Stimulated activated CD8-positive, alpha-beta memory T cell treated with anti-CD3 and anti-CD28 coated beads, Interleukin-7, amount 100 ng/mL, for 1 hour (primary cell): ENCODE measurements at places on chromosomes 6 and 20.

GRCh38 chr6:143525356-143525755, 13.8 kb upstream of the FUCA2 start:
- no peak for DNase-seq

DNA sequence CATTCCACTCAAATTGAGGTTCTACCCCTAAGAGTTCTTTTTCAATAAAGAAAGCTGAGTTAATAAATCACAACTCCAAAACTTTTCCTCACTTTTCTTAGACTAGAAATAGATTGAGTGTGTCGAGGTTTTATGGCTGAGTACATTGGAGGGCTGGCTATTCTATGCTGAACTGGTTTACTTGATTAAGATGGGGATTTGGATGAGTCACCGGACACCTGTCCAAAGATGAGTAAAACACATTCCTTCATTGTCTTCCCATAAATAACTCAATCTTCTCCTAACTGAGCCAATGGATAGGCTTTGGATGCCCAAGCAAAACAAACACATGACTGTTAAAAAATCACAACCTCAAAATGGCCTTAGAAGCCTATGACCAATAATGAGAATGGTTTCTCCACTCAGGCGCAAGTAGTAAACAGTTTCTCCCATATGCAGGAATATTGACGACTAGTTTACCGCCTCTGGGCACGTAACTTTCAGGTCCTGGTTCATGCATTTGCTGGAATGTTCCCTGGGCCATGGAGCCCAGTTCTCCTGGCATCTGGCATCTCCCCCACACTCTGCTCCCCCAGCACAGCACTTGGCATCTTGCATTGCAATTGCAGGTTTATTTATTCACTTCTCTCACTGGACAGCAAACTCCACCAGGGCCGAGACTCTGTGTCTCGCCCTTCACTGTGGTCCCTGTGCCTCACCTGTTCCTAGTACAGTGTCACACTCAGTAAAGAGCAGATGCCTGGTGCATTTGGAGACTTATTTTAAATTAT, 43.9 kb downstream of the BCAS1 start:
- DNase-seq, result no peak

DNA sequence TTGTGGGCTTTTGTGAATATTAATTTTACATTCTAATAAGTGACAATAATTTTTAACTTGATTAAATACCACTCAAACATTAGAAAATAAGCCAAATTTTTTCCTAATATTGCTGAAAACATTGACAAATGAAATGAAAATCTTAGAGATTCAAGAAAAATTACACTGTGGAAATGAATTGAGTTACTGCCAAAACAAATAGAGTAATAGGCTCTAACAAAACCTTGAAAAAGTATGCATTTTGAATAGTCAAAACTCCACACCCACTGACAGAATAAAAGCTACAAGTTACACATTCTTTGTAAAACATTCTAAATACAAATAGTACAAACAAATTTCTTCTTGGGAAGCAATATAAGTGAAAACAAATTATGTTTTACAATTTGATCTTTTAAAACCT, 5.9 kb downstream of the TBX18 start:
- no peak for DNase-seq

GRCh38 chr20:5919626-5920544, 30.4 kb downstream of the TRMT6 start:
- DNase-seq, result no peak

DNA sequence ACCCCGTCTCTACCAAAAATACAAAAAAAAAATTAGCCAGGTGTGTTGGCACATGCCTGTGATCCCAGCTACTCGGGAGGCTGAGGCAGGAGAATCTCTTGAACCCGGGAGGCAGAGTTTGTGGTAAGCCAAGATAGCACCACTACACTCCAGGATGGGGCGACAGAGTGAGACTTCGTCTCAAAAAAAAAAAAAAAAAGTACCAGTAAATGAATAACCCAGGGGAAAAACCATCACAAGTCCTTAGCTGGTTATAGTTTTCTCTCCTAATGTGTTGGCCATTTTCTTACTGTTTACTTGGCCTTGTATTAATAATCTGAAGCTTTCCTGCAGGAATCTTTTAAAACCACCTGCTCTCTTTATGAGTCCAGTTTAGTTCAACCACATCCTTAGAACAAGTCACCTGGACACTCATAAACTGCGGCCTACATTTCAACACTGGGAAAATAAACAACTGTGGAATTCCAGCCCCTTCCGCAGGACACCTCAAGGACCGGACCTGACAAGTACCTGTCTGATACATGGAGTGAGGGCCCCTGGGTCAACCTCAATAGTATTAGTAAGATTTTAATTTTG, 102.6 kb downstream of the ATP9A start:
- no peak for DNase-seq

DNA sequence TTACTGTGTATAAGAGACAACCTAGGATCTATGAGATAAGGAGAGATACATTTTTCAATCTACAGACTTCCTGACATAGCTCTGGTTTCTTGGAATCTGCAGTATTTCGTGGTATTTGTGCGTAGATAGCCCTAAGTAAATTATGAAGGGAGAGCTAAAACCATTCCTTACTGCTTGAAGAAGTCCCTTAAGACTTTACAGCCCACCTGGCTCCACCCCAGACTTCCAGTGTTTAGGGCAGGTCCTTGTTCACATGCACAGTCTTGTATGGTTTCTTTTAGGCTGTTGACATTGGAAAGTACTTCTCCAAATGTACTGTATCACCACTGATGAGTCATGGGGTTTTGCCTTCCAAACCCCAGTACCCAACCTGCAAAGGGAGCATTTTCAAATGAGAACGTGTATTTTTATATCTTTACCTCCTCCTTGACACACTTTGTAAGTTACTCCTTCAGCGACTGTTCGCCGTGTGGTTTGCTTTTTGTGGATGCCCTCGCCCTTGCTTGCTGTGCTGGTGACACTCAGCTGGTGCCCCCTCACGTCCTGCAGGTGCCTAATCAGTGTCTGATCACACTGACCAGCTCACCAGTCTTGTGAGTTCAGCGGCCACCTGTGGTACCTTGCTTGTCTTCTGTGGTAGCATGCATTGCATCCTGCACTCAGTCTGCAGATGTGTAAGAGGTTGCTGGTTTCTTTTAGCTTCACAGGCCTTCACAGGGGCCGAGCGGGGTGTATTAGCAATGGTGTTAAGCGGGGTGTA, 73.3 kb downstream of the IGF2R start:
- no peak for DNase-seq

DNA sequence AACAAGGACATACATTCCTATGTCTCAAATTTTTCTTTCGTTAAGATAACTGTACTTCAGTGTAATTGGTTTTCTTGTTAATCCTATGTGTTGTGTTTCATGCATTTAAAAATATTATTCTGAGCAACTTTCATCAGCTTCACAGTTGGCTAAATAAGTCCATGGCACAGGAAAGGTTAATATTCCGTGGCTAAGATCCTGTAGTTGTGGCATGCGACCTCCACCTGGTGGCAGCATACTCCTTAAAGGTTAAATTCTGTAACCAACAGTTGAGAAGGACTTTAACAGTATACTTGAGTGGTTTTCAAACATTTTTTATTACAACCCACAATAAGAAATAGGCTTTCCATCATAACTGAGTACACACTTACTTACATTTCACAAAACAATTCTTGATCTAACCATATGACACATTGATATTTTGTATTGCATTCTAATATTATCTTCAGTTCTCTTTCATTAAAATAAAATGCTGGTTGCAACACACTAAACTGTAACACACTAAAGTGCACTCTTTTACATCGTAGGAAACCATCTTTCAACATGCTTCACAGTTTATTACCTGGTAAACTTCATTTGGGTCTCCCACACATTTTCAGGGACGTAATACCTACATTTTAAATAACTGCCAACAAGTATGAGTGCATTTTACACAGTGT, 118.3 kb downstream of the SLX4IP start:
- peak; percentile 17 for DNase-seq

GRCh38 chr20:19317237-19318069, 105.0 kb downstream of the SLC24A3 start:
- no peak for DNase-seq

- no peak for DNase-seq
These were observed 1338.2 kb upstream of the GJE1 start for GRCh38 chr6:140794544-140794943.

GRCh38 chr6:52706001-52706400, 35.1 kb downstream of the TMEM14A start:
- no peak for DNase-seq

GRCh38 chr20:56202493-56203077, 45.9 kb upstream of the MC3R start:
- no peak for DNase-seq

DNA sequence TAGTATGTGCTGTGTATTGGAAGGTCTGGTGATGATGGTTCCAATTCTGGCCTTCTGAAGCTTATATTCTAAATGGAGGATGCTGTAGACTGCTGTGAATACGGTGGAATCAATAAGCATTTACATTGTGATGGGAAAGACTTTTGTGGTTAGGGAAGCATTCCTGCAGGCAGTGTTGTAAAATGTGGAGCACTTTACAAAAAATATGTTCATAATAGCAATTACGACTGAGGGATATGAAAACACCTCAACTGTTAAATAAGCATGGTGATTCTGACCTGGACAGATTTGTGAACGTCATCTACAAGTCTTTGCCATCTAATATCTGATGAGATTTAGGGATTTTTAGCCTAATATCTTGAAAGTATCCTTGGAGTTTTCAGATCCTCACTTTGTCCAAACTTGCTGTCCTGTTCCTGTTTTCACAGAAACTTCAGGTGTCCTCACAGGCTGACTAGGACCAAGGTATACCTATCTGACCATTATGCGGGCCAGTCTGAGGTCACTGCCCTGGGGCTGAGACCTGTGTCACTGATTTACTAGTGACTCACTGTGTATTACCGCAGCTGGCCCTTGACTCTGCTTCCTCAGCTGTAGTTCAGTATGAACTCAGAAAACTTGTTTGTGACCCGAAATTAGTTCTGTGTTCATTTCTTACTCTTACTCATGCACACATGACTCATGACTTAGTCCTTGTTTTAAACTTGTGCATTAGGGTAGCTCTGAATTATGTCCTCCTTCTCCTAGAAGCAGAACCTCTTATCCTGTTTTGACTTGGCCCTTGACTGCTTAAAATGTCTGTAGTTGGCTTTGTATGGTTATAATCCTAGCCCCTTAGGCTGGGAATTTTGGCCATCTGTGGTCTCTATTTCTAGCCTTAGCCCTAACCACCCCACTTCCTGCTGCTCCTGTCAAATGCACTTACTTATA, 343.0 kb downstream of the CDKAL1 start:
- DNase-seq, result no peak

- DNase-seq, result no peak
These were observed 59.8 kb upstream of the DEK start for GRCh38 chr6:18323935-18324705.

DNA sequence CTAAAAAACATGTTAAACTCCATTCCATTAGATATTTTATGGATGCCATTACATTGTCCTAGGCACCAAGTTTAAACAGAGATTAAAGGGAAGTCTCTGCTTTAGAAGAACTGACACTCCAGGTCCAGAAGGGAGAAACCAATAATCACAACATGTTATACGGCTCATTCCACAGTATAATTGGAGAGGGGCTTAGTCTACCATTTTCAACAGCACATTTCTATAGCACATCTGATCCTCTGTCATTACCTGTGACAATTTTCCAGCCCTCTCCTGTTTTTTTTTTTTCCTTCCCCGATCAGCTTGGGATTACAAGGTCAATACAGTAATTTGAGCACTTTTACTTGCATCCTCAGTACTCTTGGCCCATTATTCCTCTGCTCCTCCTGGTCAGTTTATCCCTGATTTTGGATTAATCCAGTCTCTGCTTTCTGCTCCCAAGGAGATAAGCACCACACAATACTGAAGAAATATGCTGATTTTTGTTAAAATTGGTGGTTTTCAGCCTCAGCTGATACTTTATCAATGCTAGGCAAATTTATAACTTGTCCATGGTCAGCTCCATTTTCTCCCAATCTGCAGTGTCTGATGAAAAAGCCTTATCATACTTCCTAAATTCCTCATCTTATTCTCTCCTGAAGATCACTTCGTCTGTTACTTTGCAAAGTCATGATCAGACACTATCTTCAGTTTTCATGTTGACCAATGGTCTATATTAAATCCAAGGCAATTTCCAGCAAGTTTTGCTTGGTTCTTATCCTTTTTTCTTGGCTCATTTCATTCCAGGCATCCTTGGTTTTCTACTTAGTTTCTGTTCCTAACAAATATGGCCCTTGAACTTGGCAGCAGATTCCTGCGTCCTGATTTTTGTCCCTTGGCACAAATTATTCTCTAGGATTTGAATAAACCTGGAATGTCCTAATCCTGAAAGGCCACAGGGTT, 30.8 kb upstream of the SYNCRIP start:
- DNase-seq, result no peak

DNA sequence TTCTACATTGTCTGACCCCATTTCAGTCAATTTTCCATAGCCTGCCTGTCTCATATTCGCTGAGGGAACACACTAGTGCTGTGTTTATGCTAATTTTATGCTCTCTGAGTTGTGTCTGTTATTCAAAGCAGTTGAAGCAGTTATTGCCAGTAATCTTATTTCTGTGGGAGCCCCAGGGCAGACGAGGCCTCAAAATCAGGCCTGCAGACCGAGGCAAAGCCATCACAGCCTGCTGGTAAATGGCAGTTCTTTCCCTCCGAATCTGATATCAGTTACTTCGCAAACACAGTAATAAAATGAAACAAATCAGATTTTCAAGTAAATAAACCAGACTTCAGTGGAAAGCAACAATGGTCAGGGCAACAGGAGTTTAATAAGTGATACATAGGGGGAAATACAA, 508.4 kb downstream of the PKHD1 start:
- DNase-seq, result no peak

DNA sequence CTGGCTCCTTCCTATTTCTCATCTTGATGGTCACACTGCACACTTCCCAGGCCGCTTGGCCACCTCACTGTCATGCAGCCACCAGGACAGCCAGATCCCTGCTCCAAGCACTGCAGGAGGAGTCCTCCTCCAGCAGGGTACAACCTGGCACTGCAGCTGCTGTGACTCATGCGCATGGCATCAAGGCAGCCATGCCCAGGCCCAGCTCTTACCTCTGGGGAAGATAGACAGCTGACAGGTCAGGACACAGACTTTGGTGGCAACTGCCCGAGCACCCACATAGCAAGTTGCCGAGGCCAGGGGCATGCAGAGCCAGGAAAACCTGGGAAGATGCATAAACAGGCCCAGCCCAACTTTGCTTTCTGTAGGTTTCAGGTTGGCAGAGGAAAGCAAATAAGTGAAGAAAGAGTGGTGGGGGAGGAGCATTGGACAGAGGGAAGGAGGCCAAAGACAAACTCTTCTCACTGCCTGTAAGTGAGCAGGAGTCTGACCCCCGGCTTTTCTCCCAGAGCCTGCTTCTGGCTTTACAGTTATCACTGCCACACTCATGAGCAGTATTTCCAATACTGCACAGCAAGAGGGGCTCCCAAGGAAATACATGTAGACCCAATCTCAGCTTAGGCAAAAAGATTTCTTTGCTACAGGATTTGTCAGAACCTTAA, 38.8 kb downstream of the SLC22A3 start:
- DNase-seq, result no peak

GRCh38 chr6:33845031-33845745, 41.4 kb upstream of the MLN start:
- DNase-seq, result no peak

- no peak for DNase-seq
These were observed 41.7 kb upstream of the FAM135A start for GRCh38 chr6:70371454-70372105.

- no peak for DNase-seq
These were observed 359.7 kb downstream of the ARHGAP18 start for GRCh38 chr6:129350278-129350677.
